Activated CD8-positive, alpha-beta memory T cell treated with anti-CD3 and anti-CD28 coated beads, Interleukin-2, amount 50 U/mL, for 4 hours (primary cell): ENCODE measurements at places on chromosomes 3 and 15.

- no peak for DNase-seq
These were observed 16.8 kb downstream of the IGDCC4 start for GRCh38 chr15:65405791-65406423.

DNA sequence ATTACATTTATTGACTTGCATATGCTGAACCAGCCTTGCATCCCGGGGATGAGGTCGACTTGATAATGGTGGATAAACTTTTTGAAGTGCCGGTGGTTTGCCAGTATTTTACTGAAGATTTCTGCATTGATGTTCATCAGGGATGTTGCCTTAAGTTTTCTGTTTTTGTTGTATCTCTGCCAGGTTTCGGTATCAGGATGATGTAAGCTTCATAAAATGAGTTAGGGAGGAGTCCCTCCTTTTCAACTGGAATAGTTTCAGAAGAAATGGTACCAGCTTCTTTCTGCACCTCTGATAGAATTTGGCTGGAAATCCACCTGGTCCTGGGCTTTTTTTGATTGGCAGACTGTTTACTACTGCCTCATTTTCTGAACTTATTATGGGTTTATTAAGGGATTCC is 250.8 kb downstream of the TBC1D5 start:
- DNase-seq = no peak

- DNase-seq = no peak
These were observed 12.8 kb upstream of the TIMMDC1 start for GRCh38 chr3:119485563-119485962.

GRCh38 chr15:60017538-60018520 is 13.7 kb downstream of the FOXB1 start:
- DNase-seq = no peak

DNA sequence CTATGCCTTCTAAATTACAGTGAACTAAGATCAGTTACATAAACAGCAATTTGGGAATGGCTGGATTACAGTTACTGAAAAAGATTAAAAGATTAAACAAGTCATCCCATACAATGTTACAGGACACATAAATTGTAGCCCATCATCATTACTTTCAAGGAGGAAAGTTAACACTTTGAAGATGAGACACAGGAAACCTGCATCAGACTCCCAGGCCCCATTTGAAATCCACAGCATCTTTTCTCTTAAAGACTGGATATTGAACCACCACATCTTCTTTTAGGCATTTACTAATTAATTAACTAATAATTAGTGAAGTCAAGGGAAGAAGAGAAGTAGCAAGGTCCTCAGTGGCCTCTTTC is 170.2 kb downstream of the PLCL2 start:
- DNase-seq = no peak

- DNase-seq = no peak
These were observed 130.9 kb upstream of the TNIK start for GRCh38 chr3:171591070-171591469.
